ENCODE measurements at places on chromosomes 3 and 15.
A peak's percentile ranks its signal among the peaks of the same experiment; 100 is the strongest.

DNA sequence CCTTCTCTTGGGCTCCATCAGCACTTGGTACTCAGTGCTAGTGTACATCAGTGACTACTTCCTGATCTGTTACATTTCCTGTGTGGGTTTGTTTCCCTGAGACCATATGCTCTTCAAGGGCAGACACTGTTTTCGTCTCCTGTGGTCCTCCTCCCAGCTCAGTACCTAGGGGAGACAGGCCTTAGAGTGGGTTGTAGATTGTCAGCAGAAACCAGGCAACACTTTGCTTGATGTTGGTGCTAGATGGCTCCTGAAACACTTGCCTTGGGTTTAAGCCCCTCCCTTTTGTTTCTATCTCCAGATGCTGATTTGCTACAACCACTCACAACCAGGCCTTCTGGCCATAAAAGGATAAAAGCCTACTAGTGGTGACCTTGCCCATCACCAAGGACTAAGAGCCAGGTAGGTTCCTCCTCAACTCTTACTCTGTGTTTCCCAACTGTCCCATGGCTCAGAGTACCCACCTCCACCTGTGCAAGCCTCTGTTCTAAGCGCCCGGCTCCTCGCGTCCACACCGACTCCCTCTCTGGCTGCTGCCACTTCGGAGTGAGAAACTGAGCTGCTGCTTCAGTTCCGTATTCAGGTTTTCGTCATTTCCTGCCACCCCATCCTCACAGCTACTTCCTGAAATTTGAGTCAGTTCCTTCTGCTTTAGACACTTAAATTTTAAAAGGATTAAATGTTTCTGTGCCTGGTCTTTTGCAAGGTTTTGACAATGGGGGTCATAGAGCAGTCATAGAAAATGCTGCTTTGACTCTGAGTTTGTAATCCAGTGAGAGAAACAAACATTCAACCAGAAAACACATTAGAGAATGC, at the start of gene HCLS1:
HCLS1 (minus strand) TSS at position 548 of the 816 bp plus-strand sequence. CDS start 2,556 bp downstream, outside the sequence.
- no peak for DNase-seq

DNA sequence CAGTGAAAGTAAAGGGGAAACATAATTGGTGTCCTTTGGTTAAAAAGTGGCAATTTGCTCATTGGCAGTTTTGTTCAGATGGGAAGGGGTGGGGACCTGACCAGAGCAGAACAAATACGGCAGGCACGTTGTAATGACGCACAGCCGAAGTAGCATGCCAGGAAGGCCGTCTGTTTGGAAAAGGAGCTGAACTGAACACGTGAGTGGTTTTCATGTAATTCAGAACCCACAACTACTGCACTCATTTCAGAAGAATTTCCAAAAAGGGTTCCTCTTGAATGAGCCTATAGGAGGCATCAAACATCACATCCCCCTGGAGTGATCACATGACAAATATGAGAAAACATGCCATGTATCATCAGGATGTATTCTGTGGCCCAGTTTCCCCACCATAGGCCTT, 42.9 kb upstream of the LMCD1 start:
- DNase-seq: no peak

GRCh38 chr3:63353383-63353782, 75.3 kb downstream of the SYNPR start:
- no peak for DNase-seq

GRCh38 chr3:62718515-62719320, 156.5 kb downstream of the CADPS start:
- peak; percentile 54 for DNase-seq

DNA sequence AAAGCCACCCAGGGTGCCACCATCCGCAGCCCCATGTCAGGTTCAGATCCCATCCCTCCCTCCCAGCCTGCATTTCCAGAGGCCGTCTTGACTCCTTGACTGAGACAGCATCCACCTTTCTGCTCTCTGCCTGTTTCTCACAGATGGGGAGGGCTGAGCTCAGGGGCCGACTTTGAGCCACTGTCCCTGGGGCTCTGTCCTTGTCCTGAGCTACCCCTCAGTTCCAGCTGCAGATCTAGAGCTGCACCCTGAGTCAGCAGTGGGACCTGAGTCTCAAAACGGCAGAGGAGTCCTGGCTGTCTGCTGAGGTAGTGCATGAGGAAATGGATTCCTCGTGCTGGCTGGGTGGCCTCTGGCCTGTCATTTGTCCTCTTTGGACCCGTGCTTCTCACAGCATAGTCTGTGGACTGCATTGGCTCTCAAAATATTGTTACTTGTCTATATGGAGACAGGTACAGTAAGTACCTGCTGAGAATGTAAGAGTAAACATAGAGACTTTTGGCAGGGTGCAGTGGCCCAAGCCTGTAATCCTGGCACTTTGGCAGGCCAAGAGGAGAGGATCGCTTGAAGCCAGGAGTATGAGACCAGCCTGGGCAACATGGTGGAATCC, 22.3 kb downstream of the RPLP1 start:
- no peak for DNase-seq

DNA sequence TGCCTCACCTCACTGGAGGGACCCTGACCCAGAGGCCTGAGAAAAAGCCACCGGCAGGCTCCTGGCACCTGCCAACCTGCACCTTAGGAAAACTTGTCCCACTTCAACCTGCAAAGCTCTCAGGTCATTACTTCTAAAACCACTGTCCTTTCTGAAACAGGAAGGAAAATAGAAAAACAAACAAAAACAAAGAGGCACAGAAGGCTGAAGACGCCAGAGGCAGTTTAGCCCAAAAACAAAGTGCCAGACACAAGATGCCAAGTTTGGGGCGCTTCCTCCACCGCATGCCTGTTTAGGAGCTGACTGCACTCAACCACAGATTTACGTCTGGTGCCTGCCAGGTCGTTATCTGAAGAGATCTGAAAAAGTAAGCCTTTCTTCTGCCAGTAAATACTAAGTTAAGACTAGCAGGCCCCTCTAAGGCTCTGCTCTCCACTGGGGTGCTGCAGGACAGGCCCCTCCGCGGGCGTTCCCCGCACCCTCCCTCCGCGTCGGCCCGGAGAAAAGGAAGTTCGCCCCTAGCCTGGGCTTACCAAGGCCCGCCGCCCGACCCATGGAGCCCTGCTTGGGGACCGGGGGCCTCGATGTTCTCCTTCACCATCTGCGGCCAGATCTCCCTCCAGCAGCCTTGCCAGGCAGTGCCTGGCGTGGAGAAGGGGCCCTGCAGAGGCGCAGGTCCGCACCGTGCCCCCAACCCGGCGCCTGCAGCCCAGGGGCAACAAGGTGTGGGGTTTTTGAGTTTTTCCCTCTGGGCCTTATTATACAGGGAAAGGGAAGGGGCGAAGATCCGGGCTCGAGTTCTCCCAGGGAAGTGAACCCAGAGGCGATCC, 1.3 kb downstream of the GOLGA8A start:
- peak; percentile 39 for DNase-seq

GRCh38 chr15:97691799-97692198, 268.7 kb upstream of the ARRDC4 start:
- DNase-seq: no peak

- no peak for DNase-seq
Measured at GRCh38 chr3:113140876-113141275, 70.5 kb upstream of the BOC start.

- DNase-seq: no peak
Measured at GRCh38 chr3:53168175-53168923, 7.3 kb downstream of the PRKCD start.

DNA sequence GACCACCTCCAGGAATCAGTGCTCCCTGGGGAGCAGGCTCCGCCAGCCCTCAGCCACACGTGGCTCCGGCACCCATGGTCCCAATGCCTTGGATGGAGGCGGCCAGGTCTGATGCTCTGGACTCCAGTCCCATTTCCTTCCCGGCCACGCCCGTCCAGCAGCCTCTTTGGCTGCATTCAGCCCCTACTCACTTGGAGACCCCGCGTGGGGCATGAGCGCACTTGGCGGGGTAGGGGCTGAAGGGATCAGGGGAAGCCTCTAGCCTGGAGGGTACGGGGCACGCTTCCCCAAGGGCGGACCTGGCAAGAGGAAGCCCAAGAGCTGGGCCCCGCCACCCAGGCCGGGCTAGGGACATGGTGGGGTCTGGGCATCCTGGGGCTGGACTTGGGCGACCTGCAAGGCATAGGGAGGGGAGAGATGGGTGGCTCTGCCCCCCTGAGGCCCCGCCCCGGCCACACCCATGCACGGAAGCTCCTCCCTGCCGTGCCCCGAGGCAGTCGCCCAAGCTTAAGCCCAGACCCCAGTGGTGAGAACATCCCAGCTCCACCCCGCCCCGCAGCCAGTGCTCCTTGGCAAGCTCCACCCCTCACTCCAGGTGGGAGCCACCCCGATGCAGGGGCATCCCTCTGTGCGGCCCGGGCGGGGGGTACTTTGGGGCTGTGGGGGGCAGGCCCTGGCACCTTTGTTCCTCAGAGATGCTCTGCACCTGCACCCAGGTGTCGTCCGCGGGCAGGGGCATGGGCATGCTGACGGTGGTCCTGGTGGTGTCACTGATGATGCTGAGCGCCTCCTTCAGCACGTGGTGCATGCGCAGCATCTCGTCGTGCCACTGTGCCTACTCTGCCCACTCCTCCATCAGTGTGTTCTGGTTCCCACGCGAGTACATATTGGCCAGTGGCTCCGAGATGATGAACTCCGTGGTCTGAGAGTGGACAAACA, 163.5 kb downstream of the GOLGA6L4 start:
- DNase-seq: no peak
